Caco-2 (cell line): ENCODE measurements at places on chromosomes 1 and 21. TPM values are rescaled to one million over a fixed set of nuclear protein-coding genes. Genes with fewer than 3 reads are reported as not detected.

GRCh38 chr1:152543820-152544219 lies 22.8 kb downstream of the LCE3E start:
- no peak for DNase-seq
- H3K27ac ChIP-seq, result no peak overlapping the region
- H3K4me3 ChIP-seq, result no peak overlapping the region
- H3K4me1 ChIP-seq, result no peaks in the 10 kb centered on the region
- no peaks in the 10 kb centered on the region for H3K27me3 ChIP-seq

The TMEM125 gene
- total RNA-seq, result 22.8 and 25.9 TPM in 2 replicates

The HAPLN2 gene
- not detected in 2 replicates for total RNA-seq

The DTL gene
- 20.3 and 23.6 TPM in 2 replicates for total RNA-seq

DNA sequence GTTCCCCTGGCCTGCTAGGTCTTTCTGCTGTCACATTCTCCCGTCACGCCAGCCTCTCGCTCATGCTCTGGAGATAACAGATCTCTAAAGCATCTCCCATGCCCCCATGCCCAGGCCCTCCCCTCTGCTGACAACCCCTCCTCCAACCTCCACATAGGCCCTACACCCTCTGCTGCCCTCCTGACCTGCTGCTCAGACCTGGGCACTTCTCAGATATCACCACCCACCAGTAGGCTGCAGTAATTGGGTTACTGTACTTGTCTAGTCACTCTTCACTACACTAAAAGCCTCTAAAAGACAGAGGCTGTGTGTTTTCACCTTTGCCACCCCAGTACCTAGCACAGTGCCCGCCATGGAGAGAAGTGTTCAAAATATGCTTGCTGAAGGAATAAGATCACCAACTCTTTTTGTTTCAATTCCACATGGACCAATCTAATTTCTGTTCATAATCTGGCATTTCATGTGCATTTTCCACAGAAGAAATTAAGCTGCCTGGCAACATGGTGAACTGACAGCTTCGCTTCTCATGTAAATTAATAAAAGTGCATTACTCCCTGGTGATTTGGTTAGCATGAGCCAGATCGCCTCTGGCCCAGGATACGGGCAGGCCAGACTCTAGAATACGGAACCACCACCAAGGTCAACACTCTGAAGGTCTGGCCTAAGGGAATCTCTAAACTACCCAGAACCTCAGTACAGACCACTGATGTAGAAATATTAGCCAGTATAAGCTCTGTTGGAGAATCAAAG lies 20.7 kb downstream of the LBR start:
- H3K36me3 ChIP-seq, result peaks cover 4% of the 10 kb centered on the region; the same call in 1 of the 2 replicates
- DNase-seq, result no peak
- H3K4me1 ChIP-seq, result peaks cover 14% of the 10 kb centered on the region; the same call in 1 of the 2 replicates
- no peak overlapping the region for H3K27ac ChIP-seq
- no peaks in the 10 kb centered on the region for H3K27me3 ChIP-seq

DNA sequence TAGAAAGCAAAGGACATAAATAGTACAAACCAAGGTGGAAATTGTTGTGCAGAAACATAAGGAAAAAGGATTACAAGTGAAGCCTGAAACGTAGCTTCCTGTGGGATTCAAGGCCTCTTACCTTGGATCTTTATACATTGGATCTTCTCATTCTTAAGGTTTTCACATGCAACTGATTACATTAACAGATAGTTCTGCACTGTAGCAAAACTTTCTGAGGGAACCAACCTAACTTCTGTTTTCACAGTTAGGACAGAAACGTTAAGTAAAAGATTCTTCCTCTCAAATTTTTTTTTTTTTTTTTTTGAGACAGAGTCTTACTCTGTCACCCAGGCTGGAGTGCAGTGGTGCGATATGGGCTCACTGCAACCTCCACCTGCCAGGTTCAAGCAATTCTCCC lies 7.8 kb upstream of the TM2D1 start:
- H3K4me3 ChIP-seq, result no peak overlapping the region
- no peaks in the 10 kb centered on the region for H3K4me1 ChIP-seq
- H3K27ac ChIP-seq, result no peak overlapping the region
- no peaks in the 10 kb centered on the region for H3K36me3 ChIP-seq
- H3K27me3 ChIP-seq, result no peaks in the 10 kb centered on the region

DNA sequence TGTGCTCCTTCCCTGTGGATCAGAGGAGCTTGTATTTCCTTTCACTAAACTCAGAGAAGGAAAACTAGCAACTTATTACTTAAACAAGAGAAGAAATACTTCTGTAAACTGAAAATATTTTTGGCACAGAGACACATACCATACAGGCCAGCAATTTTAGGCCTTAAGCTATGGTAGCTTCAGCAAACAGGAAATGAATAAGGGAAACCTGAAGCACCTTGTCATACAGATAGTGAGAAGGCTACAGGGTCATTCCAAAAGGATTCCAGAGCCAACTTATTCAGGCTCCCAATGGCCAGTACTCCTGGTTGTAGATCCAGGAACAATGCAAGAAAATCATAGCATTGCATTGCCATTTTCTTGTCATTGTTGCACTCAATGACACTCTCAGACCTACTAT lies 9.1 kb upstream of the KYAT3 start:
- no peaks in the 10 kb centered on the region for H3K36me3 ChIP-seq
- no peaks in the 10 kb centered on the region for H3K4me1 ChIP-seq
- no peak overlapping the region for H3K4me3 ChIP-seq

The SMPDL3B gene
- total RNA-seq, result 11.3 and 11.7 TPM in 2 replicates
